Activated naive CD8-positive, alpha-beta T cell treated with anti-CD3 and anti-CD28 coated beads, Interleukin-2, amount 10 ng/mL, durations not matched to agents 7 days and 5 days (primary cell): ENCODE measurements at places on chromosomes 5 and 9. TPM values are rescaled to one million over a fixed set of nuclear protein-coding genes. Genes with fewer than 3 reads are reported as not detected.

ACOT12 gene
- not detected for total RNA-seq

SLC25A2 gene
- total RNA-seq, result 0.99 TPM

CER1 gene
- not detected for total RNA-seq

TNFSF15 gene
- total RNA-seq, result 1.2 TPM

LCN15 gene
- total RNA-seq, result not detected

PCDHA1 gene
- total RNA-seq, result not detected

PCDHGA7 gene
- total RNA-seq, result 0.28 TPM

FOXD4L3 gene
- not detected for total RNA-seq

DMRT3 gene
- not detected for total RNA-seq

OR1L4 gene
- not detected for total RNA-seq

DOK3 gene
- 3.7 TPM for total RNA-seq

TAS2R1 gene
- total RNA-seq, result not detected

PDE8B gene
- total RNA-seq, result 0.23 TPM

PCDHGB3 gene
- total RNA-seq, result 0.44 TPM

DAB2 gene
- 2.9 TPM for total RNA-seq
